CD4-positive, alpha-beta T cell treated with Interleukin-10 for 1 hour (primary cell): ENCODE measurements at places on chromosomes 5 and 9.

DNA sequence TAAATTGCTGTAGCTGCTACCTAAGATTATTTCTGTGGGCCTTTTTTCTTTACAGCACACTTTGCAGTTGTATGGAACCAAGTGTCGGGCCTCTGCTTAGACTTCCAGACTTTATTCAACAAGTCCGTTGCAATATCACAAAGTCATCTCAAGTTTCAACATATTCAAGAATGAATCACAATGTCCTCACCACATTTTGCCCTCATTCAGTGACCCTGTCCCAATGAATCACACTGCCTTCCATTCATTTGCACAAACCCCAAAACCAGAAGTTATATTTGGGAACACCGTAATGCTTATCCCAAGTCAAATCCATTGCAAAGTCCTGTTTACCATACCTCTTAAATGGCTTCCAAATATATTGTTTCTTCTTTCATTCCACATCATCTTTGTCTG is 439.6 kb downstream of the CSNK1G3 start:
- DNase-seq: no peak

- no peak for DNase-seq
Measured at GRCh38 chr5:59922220-59922619, 28.7 kb upstream of the PDE4D start.

DNA sequence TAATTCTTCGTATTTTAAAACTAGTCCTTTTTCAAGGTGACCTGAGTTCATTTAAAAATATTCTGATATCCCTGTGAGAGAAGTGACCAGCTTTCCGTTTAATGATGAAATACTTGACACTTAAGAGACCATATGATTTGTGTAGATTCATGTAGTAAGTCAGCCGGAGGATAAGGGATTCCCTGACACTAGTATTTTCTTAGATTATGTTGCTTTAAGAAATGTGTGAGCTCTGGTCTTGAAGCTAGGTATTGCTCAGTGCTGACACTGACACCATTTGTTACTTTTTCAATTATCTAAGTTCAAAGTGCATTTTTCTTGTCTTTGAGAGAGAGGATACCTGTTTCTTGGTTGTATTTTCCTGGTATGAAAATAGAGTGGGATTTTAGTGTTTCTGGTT is 4.2 kb downstream of the NIPBL start:
- no peak for DNase-seq

DNA sequence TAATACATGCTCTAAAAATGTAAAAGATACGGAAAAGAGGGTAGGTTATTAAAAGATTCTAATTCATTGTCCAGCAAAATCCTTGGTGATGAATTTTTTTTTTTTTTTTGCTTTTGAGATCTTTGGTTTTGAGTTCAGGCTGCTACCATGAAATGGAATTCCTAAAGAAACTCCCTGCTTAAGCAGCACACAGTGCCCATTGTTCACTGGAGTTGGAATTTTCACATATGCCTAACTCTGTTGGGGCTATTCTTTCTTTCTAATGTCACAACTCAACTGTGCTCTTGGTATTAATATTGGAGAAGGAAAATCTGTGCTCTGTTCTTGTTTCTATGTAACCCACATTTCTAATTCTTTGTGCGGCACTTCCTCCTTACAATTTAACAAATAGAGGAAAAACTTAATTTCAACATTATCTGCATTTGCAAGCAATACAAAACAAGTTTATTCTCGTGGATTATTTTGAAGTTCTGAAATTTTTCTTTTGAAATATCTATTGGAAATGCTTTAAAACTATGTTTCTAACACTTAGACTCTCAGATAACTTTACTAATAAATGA is 21.6 kb downstream of the MATR3 start:
- no peak for DNase-seq

- DNase-seq: no peak
Measured at GRCh38 chr5:178377583-178378270, 145.1 kb upstream of the PHYKPL start.

GRCh38 chr5:118687661-118688621 is 300.4 kb downstream of the DTWD2 start:
- DNase-seq: no peak

DNA sequence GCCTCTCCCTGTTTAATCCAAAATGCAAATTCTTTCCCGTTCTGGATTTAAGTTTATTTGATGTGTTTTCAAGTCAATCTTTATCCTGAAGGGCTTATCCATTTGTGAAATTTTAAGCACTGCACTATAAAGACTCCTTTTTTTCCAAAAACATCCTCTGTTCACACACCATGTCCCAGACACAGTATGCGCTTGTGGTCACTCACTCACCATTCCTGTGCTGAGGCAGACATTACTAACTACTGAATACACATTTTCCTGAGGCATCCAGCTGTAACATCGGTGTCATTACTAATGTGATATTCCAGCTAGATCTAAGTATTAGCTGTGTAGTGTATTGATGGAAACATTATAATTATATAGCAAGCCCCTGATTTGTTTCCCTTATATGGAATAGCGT is 298.4 kb downstream of the KCTD16 start:
- DNase-seq: no peak

DNA sequence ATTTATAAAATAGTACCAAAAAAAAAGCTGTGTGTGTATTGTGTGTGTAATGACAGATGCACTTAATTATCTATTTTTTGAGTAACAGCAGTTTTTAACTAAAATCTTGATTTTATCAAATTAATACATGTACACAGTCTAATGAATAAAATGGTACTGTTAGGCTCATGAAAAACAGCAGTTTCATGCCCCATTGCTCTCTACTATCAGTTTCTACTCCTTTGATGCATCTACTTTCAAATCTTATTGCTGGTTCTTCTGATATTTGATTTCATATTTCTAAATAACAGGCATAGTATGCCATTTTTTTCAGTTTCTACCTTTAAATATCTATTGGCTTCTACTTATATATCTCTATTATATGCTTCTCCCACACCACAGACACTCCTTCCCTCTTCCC is 117.4 kb downstream of the CCDC171 start:
- DNase-seq: no peak

DNA sequence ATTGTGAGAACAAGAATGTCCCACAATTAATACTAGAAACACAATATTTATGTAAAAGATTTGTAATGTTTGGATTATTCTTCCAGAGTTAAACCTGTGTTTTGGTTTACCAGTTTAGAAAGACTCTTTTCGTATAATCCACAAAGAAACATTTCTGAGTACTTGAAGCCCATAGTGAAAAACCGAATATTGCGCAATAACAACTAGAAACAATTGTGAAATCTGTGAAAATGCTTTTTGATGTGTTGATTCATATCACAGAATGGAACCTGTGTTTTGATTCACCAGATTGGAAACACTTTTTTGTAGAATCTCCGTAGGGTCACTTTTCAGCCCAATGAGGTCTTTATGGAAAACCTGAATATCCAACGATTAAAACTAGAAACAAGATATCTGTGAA is 386.2 kb downstream of the PRDM9 start:
- DNase-seq: no peak

DNA sequence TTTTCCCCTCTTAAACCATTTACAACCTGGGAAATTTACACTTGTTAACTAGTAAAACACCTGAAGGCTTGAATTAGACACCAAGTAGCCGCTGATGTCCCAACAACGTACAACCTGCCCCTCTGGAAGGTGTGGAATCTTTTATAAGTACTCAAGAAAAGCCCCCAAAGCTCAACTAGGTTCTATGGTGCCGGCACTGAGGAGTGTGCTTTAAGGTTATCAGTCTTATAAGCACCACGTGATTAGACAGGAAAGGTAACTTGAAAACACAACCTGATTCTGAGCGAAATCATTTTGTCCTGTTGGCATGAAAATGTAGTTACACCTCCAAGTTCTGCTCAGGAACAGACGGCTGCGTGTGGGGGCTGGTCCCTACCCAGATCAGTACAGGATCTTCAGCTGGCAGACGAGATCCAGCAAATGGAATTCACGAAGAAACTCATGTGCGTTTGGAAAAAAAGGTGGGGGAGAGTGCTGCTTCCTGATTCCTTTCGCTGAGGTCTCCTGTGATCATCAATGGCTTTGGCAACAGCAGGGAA is 195.5 kb downstream of the MEF2C start:
- DNase-seq: no peak

- DNase-seq: peak; percentile 98
Measured at GRCh38 chr5:34929134-34929719, at the start of gene DNAJC21. Gene DNAJC21, plus strand, starts transcription at chr5:34929559. Its CDS starts 261 bp downstream, at chr5:34929820.

GRCh38 chr9:13923381-13923780 is 390.6 kb downstream of the NFIB start:
- no peak for DNase-seq

GRCh38 chr9:79674052-79674777 is 102.5 kb downstream of the TLE4 start:
- DNase-seq: no peak

- no peak for DNase-seq
Measured at GRCh38 chr5:96476654-96477053, 43.6 kb upstream of the PCSK1 start.

DNA sequence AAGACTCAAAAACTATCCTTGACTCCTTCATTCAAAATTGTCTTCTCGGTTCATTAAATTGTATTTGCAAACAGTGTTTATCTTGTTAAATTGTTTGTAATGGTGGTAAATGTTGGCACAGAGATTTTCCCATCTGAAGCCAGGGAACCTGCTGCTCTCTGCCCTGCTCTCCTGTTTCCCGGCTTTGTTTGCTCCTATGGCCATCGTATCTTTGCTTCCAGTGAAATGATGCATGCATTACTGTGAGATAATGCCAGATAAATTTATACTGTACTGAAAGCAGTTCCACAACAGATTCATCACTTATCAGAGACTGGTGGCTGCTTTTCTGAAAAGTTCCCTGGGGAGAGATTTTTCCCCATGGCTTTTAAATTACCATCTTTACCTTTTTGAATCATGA is 81.4 kb downstream of the CD180 start:
- DNase-seq: no peak

- no peak for DNase-seq
Measured at GRCh38 chr5:133047404-133047803, 4.4 kb upstream of the HSPA4 start.

- no peak for DNase-seq
Measured at GRCh38 chr5:75021219-75021618, 31.1 kb downstream of the GCNT4 start.

- no peak for DNase-seq
Measured at GRCh38 chr9:71646131-71646530, 122.2 kb downstream of the CEMIP2 start.
